Amniotic stem cell (primary cell): ENCODE measurements at places on chromosomes 3 and 15.

DNA sequence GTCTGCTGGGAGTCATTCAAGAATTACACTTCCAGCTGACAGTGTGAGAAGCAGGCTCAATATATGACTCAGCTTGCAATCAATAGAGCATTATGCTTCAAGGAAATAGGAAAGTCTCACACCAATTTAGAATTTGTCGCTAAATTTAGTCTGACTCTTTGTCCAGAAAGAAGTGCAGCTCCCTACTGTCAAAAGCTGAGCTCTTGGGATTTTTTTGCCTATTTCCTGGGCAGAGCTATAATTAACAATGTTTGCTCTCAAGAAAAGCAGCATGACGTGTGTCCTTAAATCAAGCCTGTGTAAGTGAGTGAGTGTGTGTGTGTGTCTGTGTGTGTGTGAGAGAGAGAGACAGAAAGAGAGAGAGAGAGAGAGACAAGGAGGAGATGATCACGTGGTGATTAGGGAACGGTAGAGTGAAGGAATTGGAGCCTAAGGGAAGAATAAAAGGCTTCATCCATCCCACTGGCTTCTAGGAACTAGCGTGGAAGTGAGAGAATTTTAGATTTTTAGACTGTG, 16.4 kb upstream of the SLC35G2 start:
- no peak for DNase-seq

DNA sequence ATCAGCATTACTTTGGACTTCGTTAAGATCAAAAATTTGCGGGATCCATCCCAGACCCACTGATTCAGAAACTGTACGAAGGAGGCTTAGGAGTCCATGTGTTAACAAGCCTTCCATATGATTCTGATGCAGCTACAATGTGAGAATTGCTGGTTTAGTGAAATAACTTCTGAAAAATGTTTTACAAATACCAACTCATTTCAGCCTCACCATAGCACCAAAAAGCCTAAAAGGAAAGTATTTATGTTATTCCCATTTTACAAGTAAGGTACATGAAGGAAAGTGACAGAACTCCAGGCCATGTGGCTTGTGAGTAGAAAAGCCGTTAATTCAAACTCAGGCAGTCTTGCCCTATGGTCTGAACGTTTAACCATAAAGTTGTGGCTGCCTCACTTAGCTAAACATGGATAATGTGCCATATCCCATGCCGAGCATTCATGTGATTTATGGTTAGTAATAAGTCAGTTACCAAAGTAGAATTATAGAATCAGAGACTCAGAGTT, 1.5 kb upstream of the IGSF10 start:
- DNase-seq: no peak

GRCh38 chr3:151871639-151872468, 1.6 kb upstream of the SUCNR1 start:
- no peak for DNase-seq

DNA sequence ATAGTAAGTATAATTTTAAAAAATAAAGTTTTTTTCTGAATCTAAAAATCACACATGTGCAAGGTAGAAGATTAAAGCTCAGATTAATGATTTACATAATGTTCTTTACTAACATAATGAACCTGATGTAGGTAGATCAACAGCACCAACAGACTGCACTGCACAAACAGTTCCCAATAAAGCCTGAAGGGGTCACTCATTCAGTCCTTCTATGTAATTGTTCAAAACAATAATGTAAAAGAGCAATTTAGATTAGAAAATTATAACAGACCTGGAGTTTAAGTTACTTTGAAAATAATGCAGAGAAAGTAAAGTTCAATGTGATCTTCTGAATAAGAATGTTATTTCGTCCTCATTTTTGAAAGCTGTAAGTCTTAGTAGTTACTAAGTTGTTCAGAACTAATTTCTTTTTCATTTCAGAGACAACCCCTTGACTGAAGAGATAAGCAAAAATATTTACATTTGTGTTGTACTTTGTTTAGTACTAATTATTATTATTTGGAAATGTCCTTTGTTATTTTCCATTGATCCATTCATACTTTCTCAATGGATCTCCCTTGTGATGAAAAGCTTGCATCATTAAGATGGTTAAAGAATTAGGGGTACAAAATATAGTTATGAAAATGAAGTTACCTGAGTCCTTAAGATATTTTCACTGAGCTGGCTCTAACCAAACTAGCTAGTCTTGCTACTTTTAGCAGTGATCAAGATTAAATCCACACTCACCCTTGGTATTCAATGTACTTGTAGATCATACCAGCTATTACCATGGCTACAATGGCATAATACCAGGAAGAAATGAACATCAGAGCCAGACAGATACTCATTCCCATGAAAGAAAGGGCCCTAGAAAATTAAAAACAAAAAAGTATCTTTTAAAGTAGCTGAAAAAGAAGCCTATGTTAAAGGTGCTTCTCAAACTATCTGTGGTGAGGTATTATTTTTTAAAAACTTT, 16.8 kb downstream of the EMC4 start:
- no peak for DNase-seq

DNA sequence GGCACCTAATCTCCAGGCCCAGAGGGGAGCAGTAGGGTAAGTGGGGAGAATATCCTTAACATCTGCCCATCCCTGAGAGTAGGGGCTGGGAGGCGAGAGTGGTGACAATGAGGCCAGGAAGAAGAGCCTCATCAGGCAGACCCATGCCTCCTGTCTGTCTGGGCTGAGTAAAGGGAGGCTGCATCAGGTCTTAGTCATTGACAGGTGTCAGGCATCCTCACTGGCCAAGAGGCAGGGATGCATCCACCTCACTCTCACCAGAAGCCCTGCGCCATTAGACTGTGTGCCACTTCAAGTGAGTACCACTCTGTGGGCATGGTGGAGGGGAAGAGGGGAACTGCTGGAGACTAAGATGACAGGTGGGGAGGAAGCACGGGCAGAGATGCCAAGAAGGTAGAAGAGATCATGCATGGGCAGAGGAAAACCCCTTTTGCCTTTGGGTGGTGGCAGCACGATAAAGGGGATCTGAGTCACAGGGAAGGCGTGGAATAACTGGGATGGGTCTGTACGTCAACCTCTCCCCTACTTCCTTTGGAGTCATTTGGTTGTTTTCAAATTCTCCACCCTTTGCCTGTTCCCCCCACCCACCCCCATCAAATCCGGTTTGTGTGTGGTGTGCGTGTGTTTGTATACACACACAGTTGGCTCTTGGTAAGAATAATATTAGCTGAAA, 14.1 kb downstream of the ANAPC13 start:
- DNase-seq: no peak
